Activated T-helper 1 cell treated with anti-CD3 and anti-CD28 coated beads, Interleukin-12 subunit alpha, Interleukin-12 subunit beta, Interleukin-2, Interleukin-4 antibody, amounts not matched to agents 30 ng/mL and 10 ng/mL and 1 ng/mL, durations not matched to agents 14 hours and 24 hours and 36 hours (primary cell): ENCODE measurements at places on chromosomes 16 and 17.

DNA sequence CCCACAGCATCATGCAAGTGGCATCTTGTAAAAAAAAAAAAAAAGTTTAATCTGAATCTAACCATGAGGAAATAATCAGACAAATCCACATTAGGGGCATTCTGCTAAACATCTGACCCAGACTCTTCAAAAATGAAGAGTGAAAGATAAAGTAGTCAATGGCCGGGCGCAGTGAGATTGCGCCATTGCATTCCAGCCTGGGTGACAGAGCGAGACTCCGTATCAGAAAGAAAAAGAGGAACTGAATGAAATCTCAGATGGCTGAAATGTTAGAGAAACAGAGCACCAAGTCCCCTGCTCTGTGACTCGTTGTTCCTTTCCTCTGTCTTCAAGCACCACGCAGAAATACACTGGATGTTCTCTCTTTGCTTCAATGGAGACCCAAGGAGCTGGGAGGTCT lies 12.7 kb upstream of the RNF135 start:
- H3K27ac ChIP-seq: no peak overlapping the region
- peaks cover 27% of the 10 kb centered on the region for H3K27me3 ChIP-seq
- no peaks in the 10 kb centered on the region for H3K36me3 ChIP-seq

- H3K4me1 ChIP-seq: peaks cover 7% of the 10 kb centered on the region
- H3K27me3 ChIP-seq: no peaks in the 10 kb centered on the region
- no peaks in the 10 kb centered on the region for H3K36me3 ChIP-seq
Observed at GRCh38 chr17:39709998-39710964, 10.4 kb downstream of the ERBB2 start.

GRCh38 chr17:21356537-21357127 lies 19.5 kb upstream of the KCNJ12 start:
- H3K27ac ChIP-seq: no peak overlapping the region
- DNase-seq: no peak
- no peaks in the 10 kb centered on the region for H3K4me1 ChIP-seq

- DNase-seq: no peak
- peaks cover 10% of the 10 kb centered on the region for H3K4me1 ChIP-seq
- no peaks in the 10 kb centered on the region for H3K36me3 ChIP-seq
- H3K27me3 ChIP-seq: peaks cover 8% of the 10 kb centered on the region
Observed at GRCh38 chr17:7177954-7178477, 1.2 kb downstream of the ASGR1 start.
